ENCODE measurements at places on chromosomes 6 and 20.

GRCh38 chr20:56323656-56324055 lies 35.1 kb upstream of the FAM210B start:
- ATAC-seq: no peak

- ATAC-seq: no peak
These were observed 51.1 kb downstream of the GTF2H5 start for GRCh38 chr6:158219228-158219627.

DNA sequence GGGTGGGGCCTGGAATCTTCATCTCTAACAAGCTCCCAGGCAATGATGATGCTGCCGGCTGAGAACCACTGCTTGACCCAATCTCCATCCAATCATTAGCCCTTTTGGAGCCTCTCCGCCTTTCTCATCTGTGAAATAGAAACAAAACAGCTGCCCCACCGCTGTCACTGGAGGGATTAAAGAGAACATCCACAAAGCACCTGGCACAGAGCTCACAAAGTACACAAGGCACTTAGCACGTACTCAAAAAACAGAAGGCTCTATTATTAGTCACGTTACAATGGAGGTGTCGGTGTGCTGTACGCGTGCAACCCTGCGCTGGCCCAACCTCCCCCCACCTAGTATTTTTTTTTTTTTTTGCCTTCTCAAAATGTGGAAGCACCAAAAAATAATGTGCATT lies 213.5 kb upstream of the ARID1B start:
- no peak for ATAC-seq

DNA sequence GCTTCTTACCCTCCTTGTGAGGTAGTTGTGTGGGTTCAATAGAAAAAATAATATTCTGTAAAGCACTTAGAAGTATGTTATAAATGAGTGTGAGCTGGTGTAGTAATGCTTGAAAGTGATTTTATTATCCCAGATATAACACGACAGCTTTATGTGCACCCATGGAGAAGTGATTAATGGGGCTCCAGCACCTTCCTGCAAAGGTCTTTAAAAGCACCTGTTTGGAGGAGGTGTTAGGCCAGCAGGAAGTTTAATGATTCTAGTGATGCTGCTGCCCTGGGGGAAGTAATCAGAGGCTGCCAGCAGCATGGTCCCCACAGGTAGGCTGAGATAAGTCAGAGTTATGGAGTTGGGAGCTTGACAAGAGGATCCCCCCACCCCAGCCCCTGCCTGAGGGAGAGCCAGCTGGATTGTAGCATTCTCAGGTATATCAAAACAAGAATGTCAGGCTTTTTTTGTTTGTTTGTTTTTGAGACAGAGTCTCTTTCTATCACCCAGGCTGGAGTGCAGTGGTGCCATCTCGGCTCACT lies 166.3 kb downstream of the PHACTR1 start:
- ATAC-seq: no peak
